ENCODE measurements at places on chromosomes 13 and 19.

- DNase-seq: no peak
Observed at GRCh38 chr13:38415233-38415632, 65.6 kb downstream of the UFM1 start.

- no peak for DNase-seq
Observed at GRCh38 chr13:100536643-100537180, 51.9 kb downstream of the GGACT start.

GRCh38 chr13:26952551-26953143 lies 192.1 kb upstream of the GPR12 start:
- DNase-seq: no peak

GRCh38 chr13:49240017-49240416 lies 7.7 kb upstream of the CDADC1 start:
- DNase-seq: no peak

GRCh38 chr19:10420444-10421239 lies at the start of gene PDE4A:
PDE4A (plus strand) TSS chr19:10420538; CDS start chr19:10420765, 227 bp downstream.
- DNase-seq: no peak

DNA sequence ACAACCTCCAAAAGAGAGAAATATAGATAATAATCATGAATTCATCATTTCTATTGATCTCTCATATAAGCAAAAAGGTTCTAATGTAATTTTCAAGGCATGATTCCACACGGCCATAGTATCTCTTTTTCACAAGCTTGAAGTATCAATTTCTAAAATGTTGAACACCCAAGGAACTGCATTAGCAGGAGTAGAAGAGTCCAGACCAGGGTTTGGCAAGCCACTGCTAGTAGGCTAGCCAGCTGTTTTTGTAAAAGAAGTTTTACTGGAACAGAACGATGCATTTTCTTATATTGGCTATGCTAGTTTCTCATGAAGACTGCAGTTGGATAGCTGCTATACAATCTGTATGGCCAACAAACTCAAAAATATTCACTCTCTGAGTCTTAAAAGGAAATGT lies 481.5 kb upstream of the MIR17HG start:
- no peak for DNase-seq

DNA sequence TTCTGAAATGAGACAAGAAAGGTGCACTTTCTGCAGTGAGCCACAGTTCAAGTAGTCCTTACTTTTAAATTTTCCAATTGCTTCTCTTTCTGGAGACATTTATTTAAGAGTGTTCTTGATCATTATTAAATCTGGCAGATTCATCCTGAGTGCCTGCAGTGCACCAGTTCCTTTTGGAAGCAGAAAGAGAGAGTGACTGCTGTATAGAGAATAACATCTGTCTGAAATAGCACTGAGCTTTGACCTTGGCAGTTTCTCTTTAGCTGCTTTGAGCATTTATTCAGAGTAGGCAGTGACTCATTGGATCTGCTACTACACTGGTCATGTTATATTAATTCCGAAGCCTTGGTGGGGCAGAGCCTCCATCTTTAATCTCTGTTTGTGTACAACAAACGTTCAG lies 1373.7 kb downstream of the PCDH9 start:
- no peak for DNase-seq

DNA sequence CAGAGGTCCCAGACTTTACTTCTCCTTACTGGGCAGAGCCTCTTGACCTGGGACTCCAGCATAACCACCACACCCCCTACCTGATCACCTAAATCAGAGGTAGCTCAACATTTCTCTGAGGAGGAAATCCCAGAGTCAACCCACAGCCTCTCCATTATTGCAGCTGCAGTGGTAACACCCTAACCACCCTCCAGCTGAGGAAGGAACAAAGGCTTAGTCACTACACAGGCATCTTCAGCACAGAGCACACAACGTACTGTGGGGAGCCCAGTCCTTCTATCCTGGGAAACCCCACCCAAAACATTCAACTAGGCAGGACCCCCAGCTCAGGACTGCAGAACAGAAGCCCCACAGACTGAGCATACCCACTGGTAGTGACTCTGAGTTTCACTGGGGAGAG lies 824.7 kb upstream of the SLITRK5 start:
- no peak for DNase-seq

DNA sequence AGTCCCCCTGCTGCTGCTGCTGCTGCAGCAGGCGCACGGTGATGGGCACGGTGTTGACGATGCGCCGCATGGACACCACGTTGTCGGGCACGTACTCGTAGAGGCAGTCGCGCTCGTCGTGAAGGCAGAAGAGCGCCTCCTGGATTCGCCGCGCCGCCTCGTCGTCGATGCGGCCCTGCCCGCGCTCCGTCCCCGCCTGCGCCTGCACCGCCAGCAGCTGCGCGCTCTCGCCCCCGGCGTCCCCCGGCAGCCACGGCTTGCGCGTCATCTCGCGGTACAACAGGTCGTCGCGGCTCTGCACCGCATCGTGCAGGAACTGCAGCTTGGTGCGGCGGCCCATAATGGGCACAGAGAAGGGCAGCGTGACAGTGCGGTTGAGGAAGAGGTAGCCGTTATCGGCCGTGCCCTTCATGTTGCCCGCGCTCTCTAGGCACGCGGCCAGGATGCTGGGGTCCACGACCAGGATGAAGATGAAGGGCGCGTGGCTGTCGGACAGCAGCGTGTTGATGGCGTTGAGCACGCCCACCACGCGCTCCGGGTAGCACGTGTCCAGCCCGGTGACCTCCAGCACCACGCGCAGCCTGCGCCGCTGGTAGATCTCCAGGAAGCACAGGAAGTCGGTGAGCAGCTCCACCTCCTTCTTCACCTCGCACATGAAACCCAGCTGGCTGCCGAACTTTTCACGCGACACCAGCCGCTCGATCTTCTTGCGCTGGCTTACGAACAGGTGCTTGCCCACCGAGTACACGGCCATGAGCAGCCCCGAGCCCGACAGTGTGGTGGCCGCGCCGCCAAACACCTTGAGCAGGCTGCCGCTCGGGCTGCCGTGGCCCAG lies 8.1 kb downstream of the NKPD1 start:
- no peak for DNase-seq

DNA sequence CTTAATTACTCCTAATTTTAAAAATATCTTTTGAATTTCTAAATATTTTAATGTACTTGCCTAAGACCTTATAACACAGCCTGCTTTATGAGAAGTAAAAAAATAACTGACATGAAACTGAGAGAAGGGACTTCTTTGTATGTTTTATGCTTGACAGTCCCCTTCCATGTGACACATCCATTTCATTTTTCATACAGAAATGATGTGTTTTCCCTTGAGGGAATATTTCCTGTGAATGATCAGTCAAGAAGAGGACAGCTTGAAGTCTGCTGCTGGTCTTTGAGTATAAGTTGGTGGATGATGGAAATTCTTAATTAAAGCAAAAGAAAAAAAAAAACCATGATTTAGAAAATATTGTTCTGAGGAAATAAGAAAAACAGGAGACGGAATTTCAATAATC lies 230.4 kb upstream of the KLHL1 start:
- DNase-seq: no peak

GRCh38 chr13:48158290-48158689 lies 63.4 kb upstream of the MED4 start:
- no peak for DNase-seq

GRCh38 chr13:35793823-35794222 lies 317.3 kb upstream of the MAB21L1 start:
- no peak for DNase-seq

- DNase-seq: no peak
Observed at GRCh38 chr19:3110126-3110825, 16.1 kb downstream of the GNA11 start.

DNA sequence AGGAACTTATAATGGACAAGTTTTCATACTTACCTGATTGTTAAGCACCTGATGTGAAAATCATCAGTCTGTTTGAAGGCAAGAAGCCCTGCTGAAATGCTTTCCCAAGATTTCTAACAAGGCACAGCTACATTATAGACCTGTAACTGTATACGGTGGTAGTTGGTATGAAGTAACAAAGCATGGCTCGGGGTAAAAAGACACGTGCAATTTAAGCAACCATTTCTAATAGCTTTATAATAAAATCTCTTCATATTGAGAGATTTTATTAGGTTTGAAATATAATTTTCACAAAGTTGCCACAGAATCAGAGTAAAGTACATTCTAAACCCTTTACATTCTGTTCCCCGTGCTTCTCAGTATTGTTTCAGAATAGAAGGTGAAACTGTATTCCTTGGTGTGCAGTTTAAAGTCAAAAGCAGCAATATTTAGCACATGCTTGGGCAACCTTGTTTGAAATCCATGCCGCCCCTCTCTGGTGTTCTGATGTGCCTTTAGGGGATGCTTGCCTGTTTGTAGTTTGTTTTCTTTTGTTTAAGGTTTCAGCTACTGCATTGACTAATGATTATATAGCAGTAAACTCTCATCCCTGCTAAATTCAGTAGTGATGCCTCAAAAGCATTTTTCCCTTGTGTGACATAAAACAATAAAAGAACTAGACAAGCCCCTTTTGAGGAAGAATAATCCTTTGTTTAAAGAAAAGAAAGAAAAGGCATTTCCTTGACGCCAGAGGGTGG lies 125.2 kb upstream of the OBI1 start:
- no peak for DNase-seq

GRCh38 chr13:96500953-96501352 lies 411.0 kb downstream of the HS6ST3 start:
- DNase-seq: no peak

GRCh38 chr13:85521657-85522056 lies 277.6 kb downstream of the SLITRK6 start:
- DNase-seq: no peak

DNA sequence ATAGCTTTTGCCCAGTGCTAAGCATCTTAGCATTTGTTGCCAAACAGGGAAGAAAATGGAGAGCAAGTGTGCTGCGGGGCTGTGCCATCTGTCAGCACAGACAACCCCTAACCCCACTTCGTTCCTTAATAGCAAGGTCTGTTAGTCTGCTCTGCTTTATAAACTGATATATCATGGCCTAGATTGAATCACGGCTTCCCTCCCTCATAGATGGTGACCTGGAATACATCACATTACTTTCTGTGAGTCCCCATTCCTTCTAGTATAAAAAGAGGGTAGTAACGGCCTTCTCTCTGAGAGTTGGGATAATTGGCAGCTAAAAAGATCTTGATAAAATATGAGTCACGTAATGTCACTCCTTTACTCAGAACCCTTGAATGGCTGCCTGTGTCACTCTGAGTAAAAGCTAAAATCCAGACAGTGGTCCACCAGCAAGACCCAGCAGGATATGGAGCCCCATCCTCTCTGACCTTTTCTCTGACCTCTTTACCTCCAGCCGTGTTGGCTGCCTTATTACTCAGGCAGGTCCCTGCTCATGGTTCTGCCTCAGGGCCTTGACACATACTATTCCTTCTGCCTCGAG lies 151.7 kb downstream of the DLEU7 start:
- DNase-seq: no peak

DNA sequence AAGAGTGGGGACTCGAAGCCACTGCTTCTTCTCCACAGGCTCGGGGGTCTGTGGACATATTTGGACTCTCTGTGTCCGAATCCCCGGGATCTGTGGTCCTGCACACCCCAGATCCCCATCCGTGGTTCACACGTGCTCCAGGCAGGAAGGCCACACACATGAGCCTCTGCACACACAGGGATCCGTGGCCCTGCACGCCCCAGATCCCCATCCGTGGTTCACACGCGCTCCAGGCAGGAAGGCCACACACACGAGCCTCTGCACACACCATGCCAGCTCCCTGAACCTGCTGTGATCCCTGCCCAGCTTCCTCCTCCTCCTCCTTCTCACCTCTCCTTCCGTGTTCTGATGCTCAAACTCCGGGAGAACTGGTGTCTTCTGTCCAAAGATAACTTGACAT lies 3.1 kb downstream of the TEX29 start:
- DNase-seq: no peak

- DNase-seq: no peak
Observed at GRCh38 chr13:28753208-28753892, 34.6 kb upstream of the SLC46A3 start.

- DNase-seq: no peak
Observed at GRCh38 chr19:12773571-12773970, 1.8 kb downstream of the HOOK2 start.

DNA sequence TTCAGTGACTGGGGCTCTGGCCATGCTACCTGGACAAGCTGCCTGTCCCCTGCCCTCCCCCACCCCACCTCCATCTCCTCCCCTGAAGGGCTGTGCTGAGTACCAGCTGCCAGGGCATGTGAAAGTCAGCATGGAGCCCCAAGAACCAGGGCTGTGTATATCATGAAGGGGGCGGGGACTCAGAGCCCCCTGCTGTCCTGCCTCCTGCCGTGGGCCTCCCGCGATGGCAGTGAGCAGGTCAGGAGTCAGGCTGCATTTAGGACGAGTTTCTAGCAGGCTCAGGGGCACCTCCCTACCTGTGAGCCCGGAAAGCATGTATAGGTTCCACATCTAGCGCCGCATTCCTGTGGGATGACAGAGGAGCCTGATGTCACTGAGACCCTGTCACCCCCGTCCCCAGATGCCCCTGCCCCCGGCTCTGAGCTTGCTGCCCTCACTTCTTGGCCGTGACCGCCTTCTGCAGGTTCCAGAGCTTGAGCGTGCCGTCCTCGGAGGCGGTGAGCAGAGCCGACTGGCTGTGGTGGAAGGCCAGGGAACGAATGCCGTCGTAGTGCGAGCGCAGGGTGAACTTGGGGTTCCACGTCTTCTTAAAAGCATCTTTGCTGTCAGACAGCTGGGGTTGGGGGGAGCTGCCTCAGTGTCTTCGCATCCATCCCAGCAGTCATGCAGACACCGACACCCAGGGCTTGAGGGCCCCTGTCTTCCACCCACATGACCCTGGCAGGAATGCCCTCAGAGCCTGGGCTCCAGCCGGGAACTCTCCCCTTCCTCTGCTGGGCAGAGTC lies 8.3 kb upstream of the PRKD2 start:
- no peak for DNase-seq

DNA sequence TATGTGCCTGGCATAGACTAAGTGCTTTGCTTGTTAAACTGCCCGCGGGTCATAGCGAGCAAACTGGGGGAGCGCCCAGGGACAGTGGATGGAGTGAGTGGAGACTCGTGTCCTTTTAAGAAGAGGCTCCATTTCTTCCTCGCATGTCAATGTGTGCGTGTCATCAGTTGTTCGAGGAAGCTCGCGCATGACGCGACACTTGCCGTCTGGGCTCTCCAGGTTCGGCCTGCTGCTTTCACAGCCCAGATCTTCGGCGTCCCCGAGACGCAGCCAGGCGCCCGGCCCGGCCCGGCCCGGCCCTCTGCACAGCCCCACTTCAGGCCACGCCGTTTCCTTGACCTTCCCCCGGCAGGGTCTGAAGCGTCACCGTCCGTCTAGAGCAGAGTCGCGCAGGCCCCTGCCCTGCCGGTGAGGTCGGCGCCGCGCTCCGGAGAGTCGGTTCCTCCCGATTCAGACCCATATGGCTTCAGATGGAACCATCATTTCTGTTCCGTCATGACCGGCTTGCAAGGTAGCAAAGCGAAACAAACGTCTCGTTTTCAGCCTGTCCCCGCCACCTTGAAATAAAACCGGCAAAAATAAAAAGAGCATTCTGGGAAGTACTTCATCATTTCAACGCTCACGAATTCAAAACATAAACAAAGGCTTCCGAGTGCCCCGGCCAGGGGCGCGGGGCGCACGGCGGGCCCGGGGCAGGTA lies 599 bp upstream of the ARHGEF7 start:
- DNase-seq: no peak

DNA sequence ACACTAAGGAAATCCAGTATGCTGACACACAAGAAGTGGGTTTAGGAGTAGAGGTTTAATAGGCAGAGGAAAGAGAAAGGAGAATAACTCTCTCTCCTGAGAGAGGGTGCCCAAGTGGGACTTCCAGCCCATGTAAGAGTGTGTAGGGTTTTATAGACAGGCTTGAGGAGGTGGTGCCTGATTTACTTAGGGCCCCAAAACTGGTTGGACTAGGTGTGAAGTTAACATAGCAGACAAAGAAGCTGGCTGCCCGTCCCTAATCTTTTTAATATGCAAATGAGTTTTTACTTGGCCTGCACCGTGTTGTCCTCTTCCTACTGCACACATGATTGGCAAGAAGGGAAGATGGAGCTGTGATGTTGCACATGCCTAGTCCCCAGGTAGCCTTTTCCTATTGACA lies 752.5 kb upstream of the SLITRK5 start:
- DNase-seq: no peak
